ENCODE measurements at places on chromosomes 1 and 21.

DNA sequence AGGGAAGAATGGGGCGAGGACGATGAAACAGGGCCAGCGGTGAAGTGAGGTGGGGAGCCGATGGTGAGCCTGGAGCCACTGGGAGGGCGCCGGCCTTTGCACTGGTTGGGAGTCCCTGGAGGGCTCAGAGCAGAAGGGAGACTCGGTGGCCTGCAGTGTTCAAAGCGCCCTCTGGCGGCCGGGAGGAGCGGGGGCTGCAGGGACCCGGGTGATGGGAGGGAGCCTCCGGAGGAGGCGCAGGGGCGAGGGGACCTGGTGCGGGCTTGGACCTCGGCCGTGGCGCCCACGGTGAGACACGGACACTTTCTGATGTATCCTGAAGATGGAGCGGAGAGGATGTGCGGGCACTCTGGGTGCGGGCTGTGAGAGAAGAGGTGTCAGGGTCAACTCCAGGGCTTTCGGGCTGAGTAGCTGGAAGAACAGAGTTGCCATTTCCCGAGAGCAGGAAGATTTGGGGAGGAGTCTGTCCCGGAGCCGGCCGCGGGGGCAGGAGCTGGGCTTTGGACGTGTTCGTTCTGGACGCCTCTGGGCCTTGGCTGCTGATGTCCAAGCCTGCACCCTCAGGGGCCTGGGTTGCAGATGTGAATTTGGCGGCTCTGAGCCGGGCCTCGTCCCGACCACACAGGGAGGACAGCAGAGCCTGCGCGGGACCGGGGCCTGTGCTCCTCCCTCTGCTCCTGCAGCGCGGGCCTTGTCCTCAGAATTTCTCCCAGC, 29.7 kb downstream of the HEYL start:
- peak; percentile 61 for DNase-seq

GRCh38 chr1:146021050-146021445, 487 bp downstream of the HJV start:
- no peak for DNase-seq

DNA sequence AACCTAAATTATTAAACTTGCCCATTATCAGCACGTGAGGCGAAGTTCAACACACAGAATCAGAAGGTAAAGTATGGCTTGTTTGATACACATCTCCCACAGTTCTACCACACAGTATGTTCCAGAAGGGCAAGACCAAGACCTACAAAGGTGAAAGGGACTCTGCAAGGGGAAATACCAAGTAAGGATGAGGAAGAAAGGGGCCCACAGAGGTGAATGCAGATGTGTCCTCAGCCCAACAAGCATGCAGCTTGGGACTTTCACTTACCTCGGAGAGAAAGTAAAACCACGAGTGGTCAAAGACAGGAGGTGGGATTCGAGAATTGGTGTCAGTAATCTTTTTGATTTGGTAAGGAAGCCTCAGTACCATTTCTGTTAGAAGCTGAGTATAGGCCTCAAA, 85.8 kb downstream of the UBR4 start:
- DNase-seq, result no peak

DNA sequence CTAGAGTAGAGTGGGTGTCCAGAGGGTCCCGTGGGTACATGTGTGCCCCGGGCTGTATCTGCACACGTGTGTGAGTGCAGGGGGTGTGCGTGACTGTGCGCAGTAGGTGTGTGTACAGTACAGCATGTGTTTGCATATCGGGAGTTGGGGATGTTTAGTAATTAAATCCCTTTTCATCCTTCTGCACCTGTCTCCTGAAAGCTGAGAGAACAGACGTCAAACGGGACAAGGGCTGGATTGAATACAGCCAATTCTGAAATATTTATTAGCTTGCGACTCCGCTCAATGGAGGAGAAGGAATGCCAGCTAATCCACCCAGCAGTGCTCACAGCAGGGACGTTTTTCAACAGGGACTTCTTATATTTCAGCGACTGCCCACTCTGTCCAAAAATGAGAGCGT, 44.7 kb upstream of the CASZ1 start:
- no peak for DNase-seq

- peak; percentile 19 for DNase-seq
These were observed 53.4 kb downstream of the DUSP10 start for GRCh38 chr1:221688488-221688843.

DNA sequence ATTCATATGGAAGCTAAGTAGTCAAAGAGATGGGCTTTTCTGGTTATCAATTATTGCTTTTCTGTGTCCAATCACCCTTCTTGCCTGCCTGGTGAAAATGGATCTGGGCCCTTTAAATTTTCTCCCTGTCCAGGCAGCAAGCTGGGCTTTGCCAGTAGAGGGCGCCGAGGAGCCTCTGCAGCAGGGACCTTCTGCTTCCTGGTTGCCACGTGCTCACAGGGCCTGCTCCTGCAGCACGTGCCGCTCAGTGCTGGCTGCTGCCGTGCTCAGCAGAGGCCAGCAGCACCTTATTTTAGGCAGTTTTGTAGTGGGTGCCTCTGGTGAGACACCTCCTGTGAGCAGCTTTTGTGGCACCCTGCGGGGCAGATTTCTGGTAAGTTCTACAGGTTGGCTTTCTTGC, 4.0 kb downstream of the ACTL8 start:
- no peak for DNase-seq

- no peak for DNase-seq
These were observed 21.7 kb downstream of the PDXK start for GRCh38 chr21:43740497-43741156.

- DNase-seq, result no peak
These were observed 45.4 kb upstream of the IPO9 start for GRCh38 chr1:201783572-201783971.

DNA sequence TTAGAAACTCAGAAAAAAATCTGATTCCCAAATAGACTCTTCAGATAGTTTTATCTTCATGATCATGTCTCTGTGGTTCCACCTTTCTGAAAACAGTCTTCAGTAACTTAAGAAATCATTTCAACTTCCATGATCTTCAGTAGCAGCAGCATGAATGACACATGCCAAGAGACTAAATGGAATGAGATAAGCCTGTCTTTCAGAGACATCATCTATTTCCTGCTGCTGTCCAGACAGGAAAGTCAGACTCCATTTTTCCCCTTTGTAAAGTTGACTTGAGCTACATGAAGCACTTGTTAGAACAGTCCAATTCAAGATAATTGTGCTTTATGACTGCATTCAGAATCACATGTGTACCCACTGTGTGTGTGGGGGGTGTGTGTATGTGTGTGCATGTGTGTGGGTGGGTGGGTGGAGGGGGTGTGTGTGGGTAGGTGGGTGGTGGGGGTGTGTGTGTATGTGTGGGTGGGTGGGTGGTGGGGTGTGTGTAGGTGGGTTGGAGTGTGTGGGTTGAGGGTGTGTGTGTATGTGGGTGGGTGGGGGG, 58.8 kb downstream of the CLIC4 start:
- peak; percentile 30 for DNase-seq

DNA sequence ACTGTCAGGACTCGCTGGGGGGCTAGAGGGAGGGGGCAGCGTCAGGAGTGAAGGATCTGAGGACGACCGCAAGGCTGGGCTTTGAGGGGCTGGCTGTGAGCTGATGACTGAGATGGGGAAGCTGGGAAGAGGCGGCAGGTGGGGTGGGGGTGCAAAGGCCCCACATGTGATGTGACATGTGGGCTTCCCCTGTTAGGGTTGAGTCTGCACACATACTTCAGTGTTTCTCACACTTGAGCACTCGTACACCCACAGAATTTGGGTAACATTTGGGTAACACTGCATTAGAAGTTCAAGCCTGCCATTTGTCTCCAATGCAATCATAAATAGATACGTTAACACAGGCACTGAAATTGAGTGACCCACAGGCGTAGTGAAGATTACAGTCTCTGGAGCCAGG, 16.2 kb downstream of the COL16A1 start:
- no peak for DNase-seq

DNA sequence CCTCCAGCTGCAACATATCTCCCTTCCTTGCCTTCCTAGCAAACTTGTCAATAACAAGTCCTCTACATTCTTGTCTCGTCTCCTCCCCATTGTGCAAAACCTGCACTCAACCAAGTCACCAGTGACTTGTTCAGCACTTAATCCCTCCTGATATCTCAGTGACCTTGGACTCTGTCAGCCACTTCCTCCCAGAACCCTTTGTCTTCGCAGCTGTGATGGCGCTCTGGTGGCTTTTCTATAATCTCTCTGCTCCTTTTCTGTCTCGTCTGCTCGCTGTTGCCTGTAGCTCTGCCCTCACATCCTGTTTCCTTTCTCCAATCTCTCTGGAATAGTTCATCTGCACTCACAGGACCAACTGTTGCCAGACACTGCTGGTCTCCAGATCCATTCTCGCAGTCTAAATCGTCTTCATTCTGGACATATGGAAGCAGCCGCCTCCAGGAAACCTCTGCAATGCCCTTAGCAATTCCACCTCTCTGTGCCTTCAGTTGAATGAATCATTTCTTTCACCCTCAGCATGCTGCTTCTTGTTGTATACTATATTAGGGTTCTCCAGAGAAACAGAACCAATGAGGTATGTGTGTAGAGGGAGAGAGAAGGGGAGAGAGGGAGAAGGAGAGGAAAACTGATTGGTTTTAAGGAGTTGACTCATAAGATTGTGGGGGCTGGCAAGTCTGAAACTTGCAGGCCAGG, 17.4 kb upstream of the IFNAR2 start:
- DNase-seq, result peak; percentile 37

- no peak for DNase-seq
These were observed 9.8 kb downstream of the INSRR start for GRCh38 chr1:156849151-156849496.

DNA sequence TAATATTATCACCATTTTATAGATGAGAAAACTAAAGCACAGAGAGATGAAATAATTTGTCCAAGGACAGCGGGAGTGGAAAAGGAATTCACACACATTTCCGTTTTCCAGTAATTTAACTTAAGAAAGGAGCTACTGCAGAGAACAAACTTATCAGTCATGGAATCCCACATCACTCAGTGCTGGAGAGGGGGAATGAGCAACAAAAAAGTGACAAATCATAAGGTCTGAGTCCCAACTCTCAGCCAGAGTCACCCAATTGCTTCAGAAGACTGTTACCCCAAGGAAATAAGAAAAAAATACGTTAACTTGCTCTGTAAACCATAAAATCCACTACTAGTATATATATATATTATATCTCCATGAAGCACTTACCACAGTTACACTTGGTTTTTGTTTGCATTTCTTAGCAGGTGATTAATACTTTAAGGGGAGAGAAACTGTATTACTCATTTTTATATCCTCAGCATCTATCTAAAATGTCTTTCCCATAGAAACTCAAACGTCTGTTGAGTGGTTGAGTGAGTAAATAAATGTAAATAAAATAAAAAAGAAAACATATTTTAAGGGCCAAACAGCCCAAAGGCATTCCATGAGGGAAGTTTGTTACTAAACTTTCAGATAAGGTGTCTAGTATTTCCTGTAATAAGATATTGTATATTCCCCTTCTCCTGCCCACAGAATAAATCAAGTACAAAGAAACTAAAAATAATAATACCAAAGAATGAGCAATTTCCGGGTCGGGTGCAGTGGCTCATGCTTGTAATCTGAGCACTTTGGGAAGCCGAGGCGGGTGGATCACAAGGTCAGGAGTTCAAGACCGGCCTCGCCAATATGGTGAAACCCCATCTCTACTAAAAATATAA, 76.8 kb downstream of the SLC45A1 start:
- DNase-seq, result peak; percentile 49

- DNase-seq, result no peak
These were observed 43.7 kb downstream of the COL6A1 start for GRCh38 chr21:46025113-46025770.

GRCh38 chr1:202056644-202057334, 46.4 kb downstream of the ELF3 start:
- DNase-seq, result no peak

- no peak for DNase-seq
These were observed 49.2 kb upstream of the ATP5PO start for GRCh38 chr21:33964706-33965325.

GRCh38 chr1:156162430-156163037, 9.1 kb downstream of the SEMA4A start:
- DNase-seq, result no peak

- peak; percentile 55 for DNase-seq
These were observed 38.6 kb downstream of the DENND1B start for GRCh38 chr1:197736685-197737084.

DNA sequence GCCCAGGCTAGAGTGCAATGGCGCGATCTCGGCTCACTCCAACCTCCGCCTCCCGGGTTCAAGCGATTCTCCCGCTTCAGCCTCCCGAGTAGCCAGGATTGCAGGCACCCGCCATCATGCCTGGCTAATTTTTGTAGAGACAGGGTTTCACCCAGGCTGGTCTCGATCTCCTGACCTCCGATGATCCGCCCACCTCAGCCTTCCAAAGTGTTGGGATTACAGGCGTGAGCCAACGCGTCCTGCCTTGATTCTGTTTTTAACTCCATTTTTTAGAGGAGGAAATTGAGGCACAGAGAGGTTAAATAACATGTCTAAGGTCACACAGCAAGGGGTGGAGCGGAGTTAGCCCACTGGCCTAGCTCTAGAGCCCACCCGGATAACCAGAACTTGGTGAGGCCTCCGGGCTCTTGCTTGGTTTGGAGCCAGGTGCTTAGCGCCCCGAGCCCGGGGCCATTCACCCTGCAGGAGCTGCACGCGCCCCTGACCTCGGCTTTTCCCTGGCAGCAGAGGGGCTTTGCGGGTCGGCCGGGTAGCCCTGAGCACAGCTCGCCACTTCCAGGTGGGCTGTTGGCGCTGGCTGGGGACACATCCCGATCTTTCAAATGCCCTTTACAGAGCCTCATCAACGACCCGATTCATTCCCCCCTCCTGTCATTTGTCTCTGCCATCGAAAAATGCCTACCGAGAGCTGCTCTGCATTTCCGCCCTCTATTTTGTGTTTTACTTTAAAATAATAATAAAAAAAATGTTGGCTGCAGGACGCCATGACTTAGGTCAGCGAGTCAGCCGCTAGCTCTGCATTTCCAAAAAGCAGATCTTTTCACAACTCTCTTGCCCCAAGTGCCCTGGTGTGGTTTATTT, 11.2 kb downstream of the SIM2 start:
- no peak for DNase-seq

DNA sequence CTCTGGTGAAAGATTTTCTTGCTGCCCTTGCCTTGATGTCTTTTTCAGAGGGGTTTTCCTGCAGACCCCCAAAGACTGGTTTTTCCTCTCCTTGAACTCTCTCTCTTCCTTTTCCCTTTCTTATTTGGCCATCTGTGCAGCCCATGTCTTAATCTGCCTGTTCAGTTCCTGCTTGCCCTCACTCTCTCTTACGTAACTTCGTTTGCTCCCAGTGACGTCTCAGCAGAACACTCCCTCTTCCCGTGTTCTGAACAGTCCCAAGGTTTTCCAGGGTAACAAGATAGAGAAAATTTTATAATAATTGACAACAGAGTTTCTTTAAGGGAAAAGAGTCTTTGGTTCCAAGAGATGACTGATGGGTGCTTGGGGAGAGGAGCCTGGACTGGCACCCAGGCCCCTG, 109.1 kb upstream of the LMO4 start:
- peak; percentile 43 for DNase-seq

GRCh38 chr1:38784452-38785284, 74.9 kb downstream of the RRAGC start:
- peak; percentile 44 for DNase-seq

DNA sequence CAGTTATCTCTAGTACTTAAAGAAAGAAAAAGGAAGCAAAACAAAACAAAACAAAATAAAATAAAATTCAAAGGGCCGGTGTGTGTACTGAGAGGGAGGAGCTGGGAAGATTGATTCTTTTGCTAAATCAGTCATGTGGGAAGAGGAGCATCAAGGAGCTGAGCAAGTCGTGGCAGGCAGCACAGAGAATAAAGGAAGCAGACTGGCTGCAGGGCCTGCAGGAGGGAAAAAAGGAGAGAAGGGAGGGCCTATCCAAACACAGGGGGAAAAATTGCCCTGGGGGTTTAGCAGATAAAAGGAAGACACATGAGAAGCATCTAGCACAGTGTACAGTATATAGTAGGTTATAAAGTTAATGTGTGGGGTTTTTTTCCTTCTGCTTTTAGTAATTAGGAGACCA, 27.6 kb downstream of the AGO4 start:
- no peak for DNase-seq

GRCh38 chr1:145690587-145691558, 16.3 kb downstream of the PDZK1 start:
- peak; percentile 47 for DNase-seq

Data from suppressor macrophage treated with lipopolysaccharide for 4 hours (primary cell).